ENCODE measurements at places on chromosomes 16 and 17.

DNA sequence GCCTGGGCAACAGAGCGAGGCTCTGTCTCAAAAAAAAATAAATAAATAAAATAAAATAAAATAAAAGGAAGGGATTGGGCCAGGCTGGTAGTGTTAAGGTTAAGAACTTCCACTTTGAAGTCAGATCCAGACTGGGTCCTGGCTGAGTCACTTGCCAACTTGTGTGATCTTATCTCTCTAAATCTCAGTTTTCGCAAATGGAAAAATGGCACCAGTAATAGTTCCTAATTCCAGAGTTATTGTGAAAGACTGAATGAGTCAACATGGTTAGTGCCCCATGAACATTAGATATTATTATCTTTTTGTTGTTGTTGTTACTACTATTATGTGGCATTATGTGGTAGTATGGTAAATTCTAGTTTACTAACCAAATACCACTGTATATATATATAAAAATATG, 188.0 kb upstream of the AXIN2 start:
- DNase-seq, result no peak

DNA sequence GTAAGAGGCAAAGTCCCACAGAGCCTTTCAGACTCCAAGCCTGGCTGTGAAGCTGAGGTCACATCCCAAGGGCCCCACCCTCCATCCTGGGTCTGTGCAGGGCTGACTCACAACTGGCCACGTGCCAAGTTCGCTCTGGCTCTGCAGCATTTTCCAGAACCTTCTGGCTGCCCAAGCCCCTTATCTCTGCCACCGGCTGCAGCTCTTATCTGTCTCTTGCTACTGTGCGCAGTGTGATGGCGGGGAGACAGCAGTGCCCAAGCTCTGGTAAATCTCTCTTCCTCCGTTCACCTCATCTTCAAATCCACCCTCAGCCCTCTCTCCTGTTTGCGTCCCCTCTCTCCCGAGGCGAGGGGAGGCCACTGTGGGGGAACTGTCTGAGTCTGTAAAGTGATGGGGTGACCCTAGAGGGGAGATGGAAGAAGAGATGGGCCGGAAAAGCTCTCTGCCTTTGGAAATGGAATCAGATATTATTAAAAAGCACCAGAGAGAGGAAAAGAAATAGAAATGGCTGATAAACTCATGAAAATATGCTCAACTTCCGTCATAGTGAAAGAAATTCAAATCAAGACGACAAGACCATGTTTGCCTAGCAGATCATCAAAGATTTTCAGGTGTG, 162.7 kb upstream of the CDC42EP4 start:
- DNase-seq, result no peak

DNA sequence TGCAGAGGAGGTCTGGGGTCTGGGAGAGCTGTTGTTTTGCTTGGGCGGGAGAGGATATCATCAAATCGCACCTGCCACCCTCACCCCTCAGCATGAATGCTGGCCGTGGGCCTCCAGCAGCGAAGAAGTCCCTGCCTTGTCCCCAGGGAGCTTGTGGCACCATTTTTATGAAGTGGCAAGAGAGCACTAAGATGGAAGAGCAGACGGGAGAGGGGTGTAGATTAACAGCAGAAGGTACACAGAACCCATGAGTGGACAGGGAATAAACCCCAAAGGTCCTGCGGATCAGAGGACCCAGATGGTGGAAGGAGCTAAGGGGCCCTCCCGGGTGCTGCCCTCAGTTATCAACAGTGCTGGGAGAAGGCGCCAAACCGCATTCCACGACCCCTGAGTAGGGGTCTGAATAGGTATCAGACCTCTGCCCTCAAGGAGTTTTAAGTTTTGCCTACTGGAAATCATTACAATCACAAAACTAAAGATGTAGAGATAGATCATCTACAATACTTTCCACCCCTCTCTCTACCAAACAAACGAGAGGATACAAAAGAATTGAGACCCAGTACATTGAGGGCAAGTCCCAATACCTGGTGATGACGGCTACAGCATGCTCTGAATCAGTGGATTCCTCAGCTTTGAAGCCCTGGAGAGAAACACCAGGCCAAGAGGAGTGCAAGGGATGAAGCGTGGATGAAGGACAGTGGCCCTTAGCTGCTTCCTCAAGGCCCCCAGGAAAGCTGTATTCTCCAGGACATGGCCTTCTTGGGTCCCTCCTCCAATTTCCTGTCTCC, 60.2 kb downstream of the CCDC182 start:
- DNase-seq, result no peak

GRCh38 chr16:9311303-9311954, 220.0 kb downstream of the HAPSTR1 start:
- DNase-seq, result no peak

DNA sequence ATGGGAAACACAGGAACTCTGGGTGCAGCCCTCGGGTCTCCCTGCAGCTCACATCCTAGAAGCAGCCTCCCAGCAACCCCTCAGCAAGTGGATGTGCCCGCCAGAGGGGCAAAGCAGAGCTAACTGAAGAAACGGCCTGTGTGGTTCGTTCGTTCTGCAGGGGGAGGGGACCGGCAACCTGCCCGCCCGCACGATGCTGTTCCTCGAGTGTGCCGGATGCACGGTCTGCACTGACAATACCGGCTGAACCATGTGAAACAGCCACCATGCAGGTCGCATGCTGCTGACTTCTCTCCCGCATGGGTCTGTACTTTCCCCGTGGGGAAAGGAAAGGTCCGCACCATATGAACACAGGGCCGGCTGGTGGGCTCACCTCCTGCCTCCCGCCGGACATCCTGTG, 25.3 kb upstream of the C16orf95 start:
- no peak for DNase-seq

DNA sequence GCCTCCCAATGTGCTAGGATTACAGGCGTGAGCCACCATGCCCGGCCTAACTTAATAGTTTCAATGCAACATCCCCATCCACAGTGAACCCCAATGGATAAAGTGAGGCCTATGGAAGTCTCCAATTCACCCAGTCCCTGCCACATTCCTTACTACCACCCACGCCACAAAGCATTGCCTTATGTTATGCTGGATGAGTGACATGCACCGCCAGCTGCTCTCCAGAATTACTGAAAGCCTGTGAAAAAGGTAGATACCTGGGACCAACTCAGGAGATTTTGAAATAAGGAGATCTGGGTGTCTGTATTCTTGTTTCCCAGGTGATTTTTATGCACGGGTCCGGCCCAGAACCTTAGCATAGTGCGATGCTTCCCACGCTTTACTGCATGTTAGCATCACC, 16.9 kb upstream of the GAS7 start:
- DNase-seq, result no peak

- no peak for DNase-seq
These were observed 196.4 kb upstream of the WSCD1 start for GRCh38 chr17:5873781-5874180.

DNA sequence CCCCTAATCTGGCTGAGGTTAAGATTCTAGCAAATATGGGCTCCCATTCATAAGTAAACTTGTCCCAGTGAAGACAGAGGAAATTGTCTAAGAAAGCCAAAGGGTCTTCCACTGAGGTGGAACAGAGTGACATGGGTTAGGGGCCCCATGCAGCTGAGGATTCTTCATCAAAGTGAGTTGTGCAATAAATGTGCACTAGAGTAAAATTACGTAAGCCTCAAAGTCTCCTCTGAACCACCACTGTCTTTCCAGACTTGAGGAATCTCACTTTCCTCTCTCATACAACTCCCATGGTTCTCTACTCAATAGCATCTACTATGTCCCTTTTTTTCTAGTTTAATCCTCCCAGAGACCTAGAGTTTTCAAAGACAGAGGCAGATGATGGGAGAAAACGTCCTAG, 132.4 kb downstream of the CA10 start:
- no peak for DNase-seq

GRCh38 chr17:40076591-40076990, 13.8 kb downstream of the THRA start:
- DNase-seq, result no peak

DNA sequence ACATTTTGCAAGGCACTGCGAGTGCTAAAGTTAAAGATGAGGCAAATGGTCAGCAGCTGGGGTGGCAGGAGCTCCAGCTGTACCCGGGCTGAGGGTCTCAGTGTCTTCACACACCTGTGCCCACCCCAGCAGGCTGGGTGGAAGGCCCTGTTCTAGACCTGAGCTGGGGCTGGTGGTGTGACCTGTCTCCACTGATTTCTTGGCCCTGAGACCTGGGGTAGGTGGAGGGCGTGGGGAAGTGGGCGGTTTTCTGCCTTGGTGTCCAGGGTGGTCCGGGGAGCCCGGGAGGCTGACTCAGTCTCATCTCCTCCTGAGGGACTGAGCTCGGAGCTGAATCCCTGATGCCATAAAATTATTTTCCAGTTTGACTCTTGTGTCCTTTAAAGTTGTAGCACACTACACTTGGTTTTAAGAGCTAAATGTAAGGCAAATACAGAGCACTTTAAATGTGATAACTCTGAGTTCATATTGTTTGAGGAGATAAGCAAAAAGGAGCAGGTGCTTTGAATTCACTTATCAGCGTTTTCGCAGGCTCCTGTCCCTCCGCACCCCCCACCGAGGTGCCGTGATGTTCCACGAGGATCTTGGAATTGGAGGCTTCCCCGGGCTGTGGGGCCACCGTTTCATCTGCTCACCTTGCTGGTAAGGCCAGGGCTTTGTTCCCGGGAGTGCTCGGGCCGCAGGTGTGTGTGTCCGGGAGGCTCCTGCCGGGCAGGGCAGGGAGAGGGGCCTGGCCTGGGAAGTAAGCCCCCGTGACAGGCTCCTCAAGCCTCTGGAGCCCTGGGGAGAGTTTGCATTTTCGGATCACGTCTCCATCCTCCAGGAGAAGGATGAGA, 117.0 kb downstream of the AATF start:
- no peak for DNase-seq

GRCh38 chr17:79406316-79406715, 204.5 kb downstream of the RBFOX3 start:
- no peak for DNase-seq

GRCh38 chr16:48164907-48165715, 9.3 kb upstream of the ABCC12 start:
- no peak for DNase-seq

DNA sequence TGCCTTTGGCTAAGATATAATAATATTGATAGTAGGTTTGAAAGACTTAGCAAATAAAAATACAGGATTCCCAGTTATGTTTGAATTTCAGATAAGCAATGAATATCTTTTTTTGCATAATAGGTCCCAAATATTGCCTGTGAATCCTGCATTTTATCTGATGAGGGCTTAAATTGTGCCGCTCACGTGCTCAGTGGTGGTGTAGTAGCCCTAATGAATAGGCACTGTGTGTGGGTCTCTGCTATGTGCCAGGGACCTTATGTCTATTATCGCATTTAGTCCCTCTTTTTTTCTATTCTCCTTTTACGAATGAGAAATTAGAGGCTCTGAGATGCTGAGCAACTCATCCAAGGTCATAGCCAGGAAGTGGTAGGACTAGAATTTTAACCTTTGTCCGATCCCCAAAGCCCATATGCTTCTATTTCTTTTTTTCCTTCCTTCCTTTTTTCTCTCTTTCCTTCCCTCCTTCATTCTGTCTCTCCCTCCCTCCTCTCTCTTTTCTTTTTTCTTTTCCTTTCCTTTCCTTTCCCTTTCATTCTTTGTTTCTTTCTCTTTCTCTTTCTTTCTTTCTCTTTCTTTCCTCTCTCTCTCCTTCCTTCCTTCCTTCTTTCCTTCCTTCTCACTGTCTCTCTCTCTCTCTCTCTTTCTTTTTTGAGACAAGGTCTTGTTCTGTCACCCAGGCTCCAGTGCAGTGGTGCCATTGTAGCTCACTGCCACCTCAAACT, 47.2 kb downstream of the RGS9 start:
- no peak for DNase-seq

DNA sequence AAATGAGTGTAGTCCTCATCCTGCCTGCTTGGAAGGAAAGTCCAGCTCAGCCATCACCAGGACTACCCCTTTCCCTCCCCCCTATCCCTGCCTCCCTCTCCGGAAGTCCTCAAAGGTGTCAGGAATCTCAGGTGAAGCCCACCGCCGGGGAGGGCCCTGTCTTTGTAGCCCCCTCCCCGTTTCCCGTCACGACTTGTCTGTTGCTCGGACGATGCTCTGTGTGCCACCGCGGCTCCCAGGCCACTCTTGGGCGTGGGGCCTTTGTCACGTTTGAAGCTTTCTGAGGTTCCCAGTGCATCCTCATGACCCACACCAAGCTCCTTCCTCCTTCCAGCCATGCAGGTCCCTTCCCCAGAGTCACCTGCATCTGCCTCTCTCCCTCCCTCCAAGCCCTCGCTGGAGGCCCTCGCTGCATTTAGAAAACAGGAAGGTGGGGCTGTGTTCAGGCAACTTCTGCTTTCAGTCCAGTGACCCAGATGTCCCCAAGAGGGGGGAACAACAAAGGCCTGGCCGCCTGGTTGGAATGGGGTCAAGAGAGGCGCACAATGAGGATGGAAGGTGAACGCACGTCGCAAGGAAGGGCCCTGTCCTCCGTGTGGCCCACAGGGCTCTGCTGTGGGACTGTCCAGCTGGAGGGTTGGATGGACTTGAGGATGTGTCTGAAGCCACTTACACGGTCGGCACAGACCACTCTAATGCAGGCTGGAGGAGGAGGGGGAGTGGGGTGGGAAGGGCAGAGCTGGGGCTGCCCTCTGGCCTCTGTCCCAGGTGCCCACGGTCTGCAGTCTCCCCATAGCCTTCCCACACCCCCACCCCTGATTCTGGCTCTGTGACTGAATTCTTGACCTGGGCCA, 59.9 kb downstream of the OR1D5 start:
- no peak for DNase-seq

DNA sequence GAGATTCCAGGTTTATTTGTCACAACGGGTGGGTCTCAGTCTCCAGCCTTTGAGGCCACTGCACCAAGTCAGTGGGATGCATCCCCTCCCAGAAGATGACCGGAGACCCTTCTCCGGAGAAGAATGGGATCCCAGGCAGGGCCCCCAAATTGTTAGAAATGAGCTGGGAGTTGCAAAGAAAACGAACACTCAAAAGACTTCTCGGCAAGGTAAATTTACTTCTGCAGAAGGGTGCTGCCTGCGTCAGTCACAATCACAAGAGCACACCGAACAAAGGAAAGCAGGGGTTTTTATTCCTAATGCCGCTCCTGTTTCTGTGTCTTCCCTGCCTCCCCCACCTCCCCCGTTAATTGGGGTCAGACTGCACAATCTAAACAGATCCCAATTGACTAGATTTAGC, 61.4 kb downstream of the ATF7IP2 start:
- DNase-seq, result no peak

DNA sequence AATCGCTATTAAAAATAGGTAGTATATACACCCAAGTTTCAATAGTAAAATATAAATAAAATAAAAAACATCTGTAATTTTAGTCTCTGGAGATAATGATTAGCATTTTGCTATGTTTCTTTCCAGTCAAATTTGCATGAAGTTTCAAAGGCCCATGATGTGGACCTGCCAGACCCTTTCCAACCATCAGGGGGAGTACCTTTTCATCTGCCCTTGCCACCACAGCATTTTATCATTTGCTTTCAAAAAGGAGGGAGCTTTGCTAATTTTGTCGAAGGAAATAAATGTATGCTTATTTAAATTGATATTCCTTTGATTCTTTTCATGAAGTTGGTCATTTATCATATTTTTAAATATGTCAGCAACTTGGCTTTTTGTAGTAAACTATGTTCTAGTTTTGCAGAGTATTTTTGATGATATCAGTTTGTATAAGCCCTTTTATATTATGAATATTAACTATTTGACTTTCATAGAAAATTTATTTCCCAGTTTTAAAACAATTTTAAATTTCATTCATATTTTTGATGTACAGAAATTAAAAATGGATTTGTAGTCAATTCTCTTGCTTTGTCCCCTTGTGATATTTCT, 115.2 kb upstream of the NETO2 start:
- DNase-seq, result no peak

- DNase-seq, result no peak
These were observed 124.2 kb downstream of the PARN start for GRCh38 chr16:14505846-14506245.

Data from cortex of kidney (tissue), 1 donor.